ENCODE measurements at places on chromosomes 4 and X. TPM values are rescaled to one million over a fixed set of nuclear protein-coding genes. Genes with fewer than 3 reads are reported as not detected.

DNA sequence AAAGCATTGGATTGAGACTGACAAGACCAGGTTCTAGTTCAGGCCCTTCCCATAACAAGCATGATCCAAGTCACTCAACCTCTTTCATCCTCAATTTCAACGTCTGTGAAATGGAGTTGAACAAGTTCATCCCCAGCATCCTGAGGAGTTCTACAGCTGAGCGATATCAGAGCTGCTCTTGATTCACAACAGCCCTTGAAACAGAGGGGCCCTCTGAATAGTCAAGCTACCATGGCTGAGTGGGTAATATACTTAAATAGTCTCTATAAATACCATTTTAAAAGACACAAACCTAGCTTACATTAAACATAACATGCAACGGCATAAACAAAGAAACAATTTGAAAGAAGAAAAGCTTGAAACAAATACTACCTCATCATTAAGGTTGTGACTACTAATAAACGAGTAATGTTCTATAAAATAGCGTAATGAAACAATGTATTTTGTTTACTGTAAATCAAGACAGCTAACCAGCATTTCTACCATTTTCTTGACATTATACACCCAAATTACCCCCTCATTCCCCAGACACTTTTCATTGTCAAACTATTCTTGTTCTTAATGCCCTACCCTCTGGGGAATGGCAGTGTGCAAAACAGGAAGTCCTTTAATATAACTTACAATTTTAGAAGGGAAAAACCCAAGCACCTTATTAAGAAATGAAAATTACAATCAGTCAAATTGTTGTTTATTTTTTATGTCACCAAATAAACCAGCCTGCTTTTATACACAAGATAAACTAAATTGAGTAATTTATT, 202.3 kb downstream of the PARM1 start:
- DNase-seq, result no peak

GRCh38 chrX:129653971-129654651, 645 bp downstream of the APLN start:
- no peak for DNase-seq

DNA sequence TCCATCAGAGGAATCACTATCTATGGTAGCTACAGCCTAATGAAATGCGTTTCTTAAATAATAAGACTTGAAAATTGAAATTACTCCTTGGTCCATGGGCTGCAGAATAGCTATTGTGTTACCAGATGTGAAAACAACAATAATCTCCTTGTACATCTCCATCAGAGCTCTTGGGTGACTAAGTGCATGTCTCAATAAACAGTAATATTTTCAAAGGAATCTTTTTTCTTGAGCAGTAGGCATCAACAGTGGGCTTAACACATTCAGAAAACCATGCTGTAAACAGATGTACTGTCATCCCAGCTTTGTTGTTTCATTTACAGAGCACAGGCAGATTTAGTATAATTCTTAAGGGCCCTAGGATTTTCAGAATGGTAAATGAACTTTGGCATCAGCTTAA, 67.3 kb downstream of the GLUD2 start:
- no peak for DNase-seq

GRCh38 chr4:171353535-171353934, 459.7 kb upstream of the GALNTL6 start:
- DNase-seq, result no peak

DNA sequence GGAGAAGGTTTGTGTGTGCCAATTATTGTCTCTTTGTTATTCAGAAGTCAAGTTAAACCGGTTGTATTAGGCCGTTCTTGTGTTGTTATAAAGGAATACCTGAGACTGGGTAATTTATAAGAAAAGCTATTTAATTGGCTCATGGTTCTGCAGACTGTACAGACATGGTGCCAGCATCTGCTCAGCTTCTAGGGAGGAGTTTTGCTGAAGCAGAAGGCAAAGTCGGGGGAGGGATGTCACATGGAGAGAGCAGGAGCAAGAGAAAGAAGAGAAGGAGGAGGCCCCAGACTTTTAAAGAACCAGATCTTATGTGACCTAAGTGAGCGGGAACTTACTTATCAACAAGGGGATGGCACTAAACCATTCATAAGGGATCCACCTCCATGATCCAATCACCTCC, 349.3 kb upstream of the PCDH18 start:
- peak; percentile 5 for DNase-seq

DNA sequence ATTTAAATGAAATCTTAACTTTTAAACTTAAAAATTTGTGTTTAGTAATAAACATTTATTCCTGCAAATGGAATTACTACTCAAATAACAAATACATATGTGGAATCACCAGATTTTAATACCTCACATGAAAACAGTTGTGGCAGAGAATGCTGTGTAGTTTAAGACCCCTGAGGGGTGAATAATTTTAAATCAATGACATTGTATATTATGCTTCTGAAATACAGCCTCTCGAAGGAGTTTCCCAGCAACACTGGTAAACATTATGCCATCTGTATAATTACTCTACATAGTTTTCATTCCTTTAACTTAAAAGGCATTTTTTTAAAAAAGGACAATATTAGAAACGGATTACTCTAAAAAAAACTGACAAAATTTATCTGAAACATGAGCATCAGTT, 2313.3 kb downstream of the ARAP2 start:
- DNase-seq, result no peak

DNA sequence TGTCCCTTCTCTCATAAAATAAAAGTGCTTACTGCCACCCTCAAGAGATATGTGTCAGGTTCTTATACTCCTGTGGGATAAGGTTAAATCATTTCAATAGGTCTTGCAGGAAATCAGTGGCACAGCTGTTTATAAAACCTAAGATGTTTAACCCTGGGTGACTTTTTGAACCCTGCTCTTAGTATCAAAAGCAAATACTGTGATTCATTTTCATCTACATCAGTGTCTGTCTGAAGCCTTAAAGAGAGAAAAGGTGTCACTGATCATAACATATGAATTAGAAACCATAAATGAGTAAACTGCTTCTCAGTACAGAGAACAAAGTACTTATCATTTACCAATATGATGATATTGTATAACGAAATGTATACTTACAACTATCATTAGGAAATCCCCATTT, 59.0 kb downstream of the CCSER1 start:
- DNase-seq, result no peak

GRCh38 chr4:163493643-163494359, 689 bp upstream of the TMA16 start:
- no peak for DNase-seq

GRCh38 chr4:54107951-54108748, 8.2 kb downstream of the GSX2 start:
- DNase-seq, result no peak

DNA sequence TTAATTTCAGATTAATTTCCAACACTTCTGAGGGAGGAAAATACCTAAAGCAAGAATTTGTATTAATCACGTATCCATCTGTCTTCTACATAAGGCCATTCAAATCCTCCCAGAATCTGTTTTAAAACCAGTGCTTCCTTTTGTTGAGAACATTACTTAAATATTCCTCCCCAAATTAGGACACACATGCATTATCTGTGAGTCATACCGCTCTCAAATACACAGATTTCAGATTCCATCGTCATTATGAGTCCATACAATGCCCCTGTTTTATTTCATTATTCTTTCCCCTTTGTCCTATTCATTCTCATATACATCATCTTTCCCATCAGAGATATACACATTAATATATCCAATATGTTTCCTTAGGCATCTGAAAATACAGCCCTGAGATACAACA, 57.3 kb upstream of the PRSS12 start:
- peak; percentile 73 for DNase-seq

The ARX gene
- not detected for total RNA-seq

The PF4V1 gene
- not detected for total RNA-seq

The TMEM271 gene
- total RNA-seq, result not detected

The CENPVL1 gene
- not detected for total RNA-seq

The F8A2 gene
- not detected for total RNA-seq

The NDST3 gene
- not detected for total RNA-seq

Measured in bronchial epithelial cell (primary cell).